ENCODE measurements at places on chromosomes 2 and 18.

GRCh38 chr2:164794016-164794415, 47.6 kb downstream of the COBLL1 start:
- DNase-seq: no peak

- no peak for DNase-seq
Measured at GRCh38 chr2:64562148-64562784, 38.1 kb downstream of the AFTPH start.

GRCh38 chr18:74617486-74617885, 19.8 kb downstream of the ZNF407 start:
- DNase-seq: no peak

GRCh38 chr2:236341721-236342120, 77.5 kb upstream of the ASB18 start:
- DNase-seq: peak; percentile 42

- no peak for DNase-seq
Measured at GRCh38 chr2:70674636-70675430, 93.2 kb downstream of the ADD2 start.

DNA sequence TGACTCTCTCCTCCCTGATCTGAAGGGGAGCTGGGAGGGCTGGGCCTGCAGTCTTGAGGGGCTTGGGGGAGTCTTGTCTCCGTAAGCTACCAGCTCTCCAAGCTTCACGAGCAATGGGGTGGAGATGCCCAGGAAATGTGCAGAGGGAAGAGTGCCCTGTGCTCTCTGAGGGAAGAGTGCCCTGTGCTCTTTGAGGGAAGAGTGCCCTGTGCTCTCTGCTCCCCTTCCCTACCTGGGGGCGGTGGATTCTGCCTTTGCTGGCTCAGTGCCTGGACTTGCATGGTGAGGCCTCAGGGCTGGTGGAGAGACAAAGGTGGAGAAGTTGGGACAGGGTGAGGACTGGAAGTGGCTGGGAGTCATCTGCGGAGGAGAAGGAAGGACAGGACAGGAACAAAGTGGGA, 72.7 kb downstream of the TWIST2 start:
- no peak for DNase-seq

DNA sequence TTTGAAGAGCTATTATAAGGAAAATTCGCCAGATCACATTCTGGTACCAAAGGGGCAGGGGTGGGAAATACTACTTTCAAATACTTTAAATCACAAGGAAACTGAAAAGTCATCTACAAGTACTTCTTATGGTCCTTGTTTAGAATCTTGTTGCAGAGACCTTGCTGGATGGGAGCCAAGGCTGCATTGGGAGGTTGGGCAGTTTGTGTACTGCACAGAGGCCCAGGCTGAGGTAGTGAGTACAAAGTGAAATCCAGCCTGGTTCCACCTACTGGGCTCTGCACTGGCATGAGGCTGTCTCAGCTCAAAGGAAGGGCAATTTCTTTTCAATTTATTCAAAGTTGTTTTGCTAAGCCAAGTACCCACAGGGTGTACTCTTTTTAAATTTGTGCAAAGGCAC, 140.3 kb upstream of the DLX2 start:
- DNase-seq: no peak

GRCh38 chr2:67571785-67572718, 174.9 kb downstream of the ETAA1 start:
- DNase-seq: no peak

DNA sequence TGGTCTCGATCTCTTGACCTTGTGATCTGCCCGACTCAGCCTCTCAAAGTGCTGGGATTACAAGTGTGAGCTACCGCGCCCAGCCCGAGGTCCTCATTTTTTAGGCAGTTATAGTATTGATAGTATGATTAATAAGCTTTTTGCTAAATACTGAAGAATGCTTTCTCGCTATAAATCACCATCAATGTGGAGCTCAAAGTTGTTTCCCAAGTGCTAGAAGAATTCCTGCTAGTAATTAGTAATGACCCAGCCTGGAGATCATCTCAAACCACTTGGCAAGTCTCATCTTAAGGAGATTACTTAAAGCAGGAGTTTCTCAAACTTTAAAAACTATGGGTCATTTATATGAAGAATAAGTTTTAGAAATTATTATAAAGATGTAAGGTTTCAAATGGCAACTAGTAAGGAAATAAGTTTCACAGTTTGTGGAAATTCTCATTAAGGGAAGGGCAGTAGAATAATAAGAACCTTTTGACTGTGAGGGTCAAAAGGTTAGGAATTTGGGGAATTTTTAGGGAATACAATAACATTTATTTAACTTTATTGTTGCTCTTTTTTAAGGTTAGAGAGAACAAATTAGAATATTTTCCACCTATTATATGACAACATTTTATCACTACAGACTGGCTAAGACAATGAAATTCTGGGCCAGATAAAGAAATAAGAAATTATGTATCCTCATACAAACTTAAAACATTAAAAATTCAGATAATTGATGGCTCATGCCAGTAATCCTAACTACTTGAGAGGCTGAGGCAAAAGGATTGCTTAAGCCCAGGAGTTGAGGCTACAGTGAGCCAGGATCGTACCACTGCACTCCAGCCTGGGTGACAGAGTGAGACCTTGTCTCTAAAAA, 148.6 kb upstream of the MAP3K20 start:
- DNase-seq: no peak

GRCh38 chr18:42950732-42951131, 164.8 kb downstream of the RIT2 start:
- DNase-seq: no peak

DNA sequence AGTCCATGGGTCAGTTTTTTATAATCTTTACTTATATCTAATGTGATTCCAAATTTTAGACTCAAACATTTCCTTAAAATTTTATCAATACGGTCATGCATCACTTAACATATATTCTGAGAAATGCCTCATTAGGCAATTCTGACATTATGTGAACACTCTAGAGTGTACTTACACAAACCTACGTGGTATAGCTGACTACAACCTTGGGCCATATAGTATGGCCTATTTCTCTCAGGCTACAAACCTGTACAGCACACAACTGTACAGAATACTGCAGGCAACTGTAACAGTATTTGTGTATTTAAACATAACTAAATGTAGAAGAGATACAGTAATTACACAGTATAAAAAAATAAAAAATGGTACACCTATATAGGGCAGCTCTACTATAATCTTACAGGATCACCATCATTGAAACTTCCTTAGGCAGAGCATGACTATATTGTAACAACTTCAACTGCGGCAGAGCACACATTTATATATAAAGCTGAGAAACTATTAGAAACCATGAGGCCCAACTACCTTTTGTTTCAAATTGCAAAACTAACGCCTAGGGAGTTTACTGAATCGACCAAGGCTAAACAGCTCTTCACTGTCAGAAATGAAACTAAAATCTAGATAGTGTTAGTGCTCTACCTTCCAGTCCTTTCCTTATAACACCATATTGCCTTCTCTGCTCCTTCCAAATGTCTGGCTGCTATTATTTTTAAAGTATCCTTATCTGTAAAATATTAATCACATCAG, 6.9 kb downstream of the YES1 start:
- no peak for DNase-seq

- DNase-seq: no peak
Measured at GRCh38 chr2:33104726-33105125, 158.0 kb downstream of the LTBP1 start.

DNA sequence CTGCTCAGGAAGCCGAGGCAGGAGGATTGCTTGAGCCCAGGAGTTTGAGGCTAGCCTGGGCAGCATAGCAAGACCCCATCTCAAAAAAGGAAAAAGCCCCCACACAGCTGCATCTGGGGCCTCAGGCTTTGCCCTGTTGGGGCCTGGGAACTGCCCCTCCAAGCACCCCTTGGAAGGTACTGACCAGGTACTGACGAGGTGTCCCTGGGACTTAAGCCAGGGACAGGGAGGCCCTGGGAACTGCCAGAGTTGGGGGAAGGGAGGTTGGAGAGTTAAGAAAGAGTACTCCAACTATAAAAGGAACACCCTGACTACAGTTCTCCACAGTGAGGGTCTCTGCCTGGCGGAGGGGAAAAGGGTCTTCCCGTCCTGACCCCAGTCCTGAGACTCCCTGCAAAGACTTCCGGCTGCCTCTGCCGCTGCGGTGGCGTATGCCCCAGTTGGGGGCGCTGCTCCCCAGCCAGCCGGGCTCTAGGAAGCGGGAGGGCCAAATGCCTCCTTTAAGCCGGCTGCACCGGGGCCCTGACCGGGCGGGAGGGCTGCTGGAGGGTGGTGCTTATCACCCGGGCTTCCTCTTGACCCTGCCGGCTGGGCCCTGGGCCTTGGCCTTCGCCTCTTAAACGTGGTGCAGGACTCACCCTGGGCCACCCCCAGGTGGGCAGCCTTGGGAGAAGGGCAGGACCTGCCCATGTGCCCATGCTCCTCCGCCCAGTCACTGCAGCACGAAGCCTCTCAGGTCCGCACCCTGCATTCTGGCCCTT, 12.8 kb downstream of the SLC30A3 start:
- no peak for DNase-seq

GRCh38 chr2:145725876-145726275, 1206.0 kb upstream of the ZEB2 start:
- DNase-seq: no peak

GRCh38 chr2:5666798-5667197, 25.4 kb upstream of the SOX11 start:
- no peak for DNase-seq

GRCh38 chr2:188122985-188123384, 168.7 kb upstream of the GULP1 start:
- DNase-seq: no peak

GRCh38 chr2:105732955-105733607, 11.6 kb upstream of the NCK2 start:
- DNase-seq: no peak

DNA sequence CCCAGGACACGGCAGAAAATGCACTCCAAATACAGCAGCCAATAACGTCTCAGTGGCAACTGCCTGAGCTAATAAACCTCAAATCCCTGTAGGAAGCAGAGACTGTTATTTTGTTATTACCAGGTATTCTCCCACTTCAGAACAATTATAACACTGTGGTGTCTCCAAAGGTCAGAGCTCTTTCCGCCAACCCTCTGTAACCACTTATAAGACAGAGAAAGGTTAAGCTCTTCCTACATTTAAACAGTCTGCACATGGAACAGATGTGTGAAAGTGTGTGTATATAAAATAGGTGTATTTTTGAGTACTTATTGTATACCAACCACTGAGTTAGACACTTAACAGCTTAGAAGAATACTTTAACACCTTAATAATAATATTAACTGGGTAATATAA, 64.1 kb downstream of the FBXO15 start:
- DNase-seq: no peak

DNA sequence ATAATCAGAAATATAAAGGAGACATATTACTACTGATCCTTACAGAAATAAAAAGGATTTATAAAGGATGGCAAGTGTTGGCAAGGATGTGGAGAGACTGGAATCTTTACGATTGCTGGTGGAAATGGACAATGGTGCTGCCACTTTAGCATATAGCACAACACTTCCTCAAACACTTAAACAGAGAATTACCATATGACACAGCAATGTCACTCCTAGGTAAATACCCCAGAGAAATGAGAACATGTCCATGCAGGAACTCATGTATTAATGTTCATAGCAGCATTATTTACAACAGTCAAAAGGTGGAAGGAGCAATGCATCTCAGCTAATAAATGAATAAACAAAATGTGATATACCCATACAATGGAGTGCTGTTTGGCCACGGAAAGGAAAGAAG, 137.5 kb downstream of the NDUFA10 start:
- DNase-seq: no peak

GRCh38 chr2:105473011-105473410, 74.2 kb upstream of the FHL2 start:
- no peak for DNase-seq

DNA sequence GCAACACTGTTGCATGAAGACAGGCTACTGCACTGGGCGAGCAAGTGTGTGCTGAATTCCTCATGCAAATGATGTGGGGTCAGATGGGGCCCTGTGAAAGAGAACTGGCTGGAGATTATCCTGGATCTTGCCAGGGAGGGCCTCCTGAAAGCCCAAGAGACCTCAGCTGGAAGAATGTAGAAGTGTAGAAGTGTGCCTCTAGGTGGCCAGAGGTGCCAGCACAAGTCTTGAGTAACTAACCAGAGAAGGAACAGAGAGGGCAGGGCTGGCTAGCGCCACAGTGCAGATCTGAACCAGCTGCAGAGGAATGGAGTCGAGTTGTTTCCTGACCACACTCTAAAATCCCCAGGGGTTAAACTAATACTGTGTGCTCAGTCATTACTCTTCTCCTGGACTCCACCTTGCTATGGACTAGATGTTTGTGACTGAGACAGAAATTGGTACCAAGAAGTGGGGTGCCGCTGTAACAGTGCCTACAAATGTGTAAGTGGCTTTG, 399.3 kb downstream of the LRATD1 start:
- DNase-seq: no peak

- no peak for DNase-seq
Measured at GRCh38 chr18:2168022-2168421, 403.3 kb downstream of the METTL4 start.

GRCh38 chr2:189624648-189625355, 36.5 kb upstream of the ASNSD1 start:
- DNase-seq: peak; percentile 18

- no peak for DNase-seq
Measured at GRCh38 chr2:28643327-28643726, 108.3 kb upstream of the PPP1CB start.

GRCh38 chr2:97722227-97722626, 8.9 kb downstream of the ZAP70 start:
- no peak for DNase-seq

DNA sequence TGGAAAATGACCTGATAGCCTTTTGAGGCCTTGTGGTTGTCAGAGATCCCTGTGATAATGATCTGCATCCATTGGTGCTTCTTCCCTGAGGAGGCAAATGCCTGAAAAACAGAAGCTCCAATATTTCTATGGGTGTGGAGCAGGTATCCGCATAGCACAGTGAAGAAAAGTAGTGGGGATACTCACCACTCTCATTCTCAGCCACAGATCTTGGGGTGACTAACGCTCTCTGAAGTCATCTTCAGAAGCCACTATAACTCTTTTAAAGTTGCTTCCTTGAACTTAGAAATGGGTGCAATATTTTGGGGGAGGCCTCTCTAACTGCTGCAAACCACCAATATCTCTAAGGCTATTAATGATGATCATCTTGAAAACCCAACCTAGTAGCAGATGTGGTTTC, 46.2 kb downstream of the ARHGAP15 start:
- no peak for DNase-seq

DNA sequence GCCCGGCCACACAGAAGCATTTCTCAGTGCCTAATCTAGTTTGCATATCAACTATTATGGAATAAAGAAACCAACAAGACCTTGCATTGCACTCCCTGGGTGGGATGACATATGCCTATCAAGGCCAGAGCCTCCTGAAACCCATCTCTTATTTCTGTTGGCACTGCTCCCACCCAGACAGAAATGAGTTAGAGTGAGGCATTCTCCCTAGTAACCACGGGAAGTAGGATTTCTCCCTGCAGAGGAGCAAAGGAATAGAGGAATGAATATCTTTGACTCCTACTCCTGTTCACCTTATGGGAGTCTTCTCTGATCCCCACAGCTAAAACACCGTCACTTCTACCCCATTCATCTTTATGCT, 24.2 kb upstream of the SCYGR1 start:
- no peak for DNase-seq

DNA sequence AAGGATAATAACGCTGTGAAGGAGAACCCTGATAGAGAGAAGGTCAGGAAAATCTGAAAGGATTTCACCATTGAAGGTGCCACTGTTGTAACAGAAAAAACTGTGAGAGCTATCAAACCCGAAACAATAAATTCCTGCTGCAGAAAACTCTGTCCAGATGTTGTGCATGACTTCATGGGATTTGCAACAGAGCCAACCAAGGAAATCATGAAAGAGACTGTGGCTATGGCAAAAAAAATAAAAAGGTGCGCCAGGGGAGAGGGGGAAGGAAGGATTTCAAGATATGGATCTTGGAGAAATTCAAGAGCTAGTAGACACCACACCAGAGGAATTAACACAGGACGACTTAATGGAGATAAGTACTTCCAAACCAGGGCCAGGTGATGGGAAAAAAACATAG, 88.0 kb downstream of the LDLRAD4 start:
- DNase-seq: no peak

Data from NCI-H345 (cell line).